ENCODE measurements at places on chromosomes 3 and 15.

DNA sequence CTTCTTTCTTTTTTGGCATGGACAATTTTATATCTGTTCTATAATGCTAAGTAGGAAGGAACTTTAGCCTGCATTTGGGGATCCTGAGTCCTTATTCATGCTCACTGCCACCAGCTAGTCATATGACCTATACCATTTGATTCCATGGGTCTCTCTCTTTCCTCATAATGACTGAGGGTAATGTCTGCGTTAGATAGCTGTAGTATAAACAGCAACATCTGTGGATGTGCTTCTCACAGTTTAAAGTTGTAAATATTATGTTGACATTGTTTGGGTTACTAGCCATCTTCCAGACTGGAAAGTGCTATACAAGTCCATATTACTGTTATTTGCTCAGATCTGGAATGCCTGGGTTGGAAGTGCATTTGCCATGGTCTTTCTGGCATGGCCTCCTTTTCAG, 274.9 kb upstream of the SEMA6D start:
- no peak for DNase-seq

GRCh38 chr15:75153087-75153486, 48.6 kb upstream of the C15orf39 start:
- no peak for DNase-seq

GRCh38 chr15:57476533-57476975, 100.2 kb downstream of the CGNL1 start:
- DNase-seq = no peak

GRCh38 chr15:24856397-24857390, 98.1 kb upstream of the SNRPN start:
- no peak for DNase-seq

GRCh38 chr15:27081676-27082418, 110.9 kb downstream of the GABRG3 start:
- no peak for DNase-seq

- no peak for DNase-seq
These were observed 28.7 kb upstream of the HCN4 start for GRCh38 chr15:73397461-73397860.

GRCh38 chr3:123380261-123380660, 68.6 kb downstream of the ADCY5 start:
- DNase-seq = no peak

Measured in esophagus squamous epithelium (tissue), 5 donors.